Lower leg skin (tissue), 4 donors: ENCODE measurements at places on chromosomes 1 and 21. TPM values are rescaled to one million over a fixed set of nuclear protein-coding genes. Genes with fewer than 3 reads are reported as not detected.

MCM3AP gene
- total RNA-seq, result 66.8 TPM

FCRLA gene
- total RNA-seq, result 2.2 TPM

DNA sequence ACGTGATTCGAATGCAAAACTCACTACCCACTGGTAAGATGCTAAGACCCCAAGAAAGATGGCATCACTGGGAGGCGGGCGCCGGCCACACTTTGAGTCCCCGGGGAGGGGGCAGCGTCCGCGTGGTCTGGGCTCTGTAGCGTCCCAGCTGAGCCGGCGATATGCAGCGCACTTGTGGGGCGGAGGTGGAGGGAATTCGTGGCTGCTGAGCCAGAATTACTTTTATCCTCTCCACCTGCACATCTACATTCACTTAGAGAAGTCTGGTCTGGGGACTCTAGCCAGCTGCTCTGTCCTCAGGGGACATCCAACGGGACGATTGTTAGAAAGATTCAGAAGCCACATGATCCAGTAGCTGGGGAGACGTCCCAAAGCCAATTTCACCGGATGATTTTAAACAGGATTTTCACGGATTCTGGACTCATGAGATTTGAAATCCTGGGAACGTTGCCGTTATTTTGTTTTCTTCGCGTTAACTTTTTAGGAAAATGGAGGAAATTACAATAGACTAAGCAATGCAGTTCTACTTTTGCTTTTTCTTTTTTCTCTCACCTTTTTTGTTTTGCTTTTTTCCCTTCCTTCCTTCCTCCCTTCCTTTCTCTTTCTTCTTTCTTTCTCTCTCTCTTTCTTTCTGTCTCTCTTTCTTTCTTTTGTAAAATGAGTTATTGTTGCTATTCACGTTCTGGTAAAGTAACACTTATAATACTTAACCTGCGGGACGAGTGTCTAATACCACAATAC lies 1.3 kb downstream of the JAM2 start:
- DNase-seq, result no peak

- no peak for DNase-seq
Observed at GRCh38 chr1:107590900-107591622, 373.9 kb downstream of the VAV3 start.
